Smooth muscle cell of bladder (primary cell): ENCODE measurements at places on chromosomes 7 and 10. TPM values are rescaled to one million over a fixed set of nuclear protein-coding genes. Genes with fewer than 3 reads are reported as not detected.

Gene ADGRA1
- total RNA-seq: not detected in 2 replicates

Gene KIF11
- 3.2 and 3.4 TPM in 2 replicates for total RNA-seq

Gene ELMO1
- 3.0 and 5.6 TPM in 2 replicates for total RNA-seq

Gene HELLS
- 4.2 and 4.4 TPM in 2 replicates for total RNA-seq

Gene CTAGE4
- 0.14 and 0.28 TPM in 2 replicates for total RNA-seq

Gene GRID2IP
- total RNA-seq: not detected in 2 replicates

Gene NODAL
- total RNA-seq: not detected in 2 replicates

Gene AGAP9
- 1.8 and 2.9 TPM in 2 replicates for total RNA-seq

Gene LIPJ
- under 0.01 TPM in 2 replicates for total RNA-seq

Gene DGKI
- total RNA-seq: 4.0 and 5.3 TPM in 2 replicates

Gene ZC3HAV1L
- total RNA-seq: 3.4 and 7.7 TPM in 2 replicates

Gene TPST1
- total RNA-seq: 210 and 329 TPM in 2 replicates

Gene ZP3
- 2.1 and 3.5 TPM in 2 replicates for total RNA-seq

Gene ANKRD22
- total RNA-seq: not detected in 2 replicates

Gene CARD11
- total RNA-seq: 0.43 and 0.55 TPM in 2 replicates

Gene PDZD7
- total RNA-seq: 0.28 and 1.1 TPM in 2 replicates

Gene HDAC9
- total RNA-seq: 2.6 and 5.5 TPM in 2 replicates

Gene PLAU
- 36.7 and 143 TPM in 2 replicates for total RNA-seq

Gene MBL2
- not detected in 2 replicates for total RNA-seq

Gene ENO4
- 0.09 and 0.43 TPM in 2 replicates for total RNA-seq

Gene LHFPL3
- total RNA-seq: not detected in 2 replicates

Gene ACHE
- total RNA-seq: not detected in 2 replicates

Gene FAM25A
- total RNA-seq: not detected in 2 replicates

Gene CYP26C1
- total RNA-seq: under 0.01 TPM in 2 replicates

Gene GIMAP4
- 0.28 TPM in 1 of 2 replicates, not detected in the other for total RNA-seq

Gene GIMAP8
- total RNA-seq: 0.09 TPM in 1 of 2 replicates, not detected in the other

Gene RAB19
- not detected in 2 replicates for total RNA-seq

Gene OR2A12
- total RNA-seq: not detected in 2 replicates

Gene SPDYE5
- total RNA-seq: not detected in 2 replicates

Gene FFAR4
- not detected in 2 replicates for total RNA-seq

Gene SLIT1
- total RNA-seq: under 0.01 TPM in 1 of 2 replicates, not detected in the other

Gene GPR85
- 3.1 and 3.3 TPM in 2 replicates for total RNA-seq

Gene PRR15
- total RNA-seq: 0.28 and 0.83 TPM in 2 replicates

Gene CYP2E1
- 0.28 and 0.37 TPM in 2 replicates for total RNA-seq
